Liver (tissue), 10 donors: ENCODE measurements at places on chromosomes 11 and 22.

DNA sequence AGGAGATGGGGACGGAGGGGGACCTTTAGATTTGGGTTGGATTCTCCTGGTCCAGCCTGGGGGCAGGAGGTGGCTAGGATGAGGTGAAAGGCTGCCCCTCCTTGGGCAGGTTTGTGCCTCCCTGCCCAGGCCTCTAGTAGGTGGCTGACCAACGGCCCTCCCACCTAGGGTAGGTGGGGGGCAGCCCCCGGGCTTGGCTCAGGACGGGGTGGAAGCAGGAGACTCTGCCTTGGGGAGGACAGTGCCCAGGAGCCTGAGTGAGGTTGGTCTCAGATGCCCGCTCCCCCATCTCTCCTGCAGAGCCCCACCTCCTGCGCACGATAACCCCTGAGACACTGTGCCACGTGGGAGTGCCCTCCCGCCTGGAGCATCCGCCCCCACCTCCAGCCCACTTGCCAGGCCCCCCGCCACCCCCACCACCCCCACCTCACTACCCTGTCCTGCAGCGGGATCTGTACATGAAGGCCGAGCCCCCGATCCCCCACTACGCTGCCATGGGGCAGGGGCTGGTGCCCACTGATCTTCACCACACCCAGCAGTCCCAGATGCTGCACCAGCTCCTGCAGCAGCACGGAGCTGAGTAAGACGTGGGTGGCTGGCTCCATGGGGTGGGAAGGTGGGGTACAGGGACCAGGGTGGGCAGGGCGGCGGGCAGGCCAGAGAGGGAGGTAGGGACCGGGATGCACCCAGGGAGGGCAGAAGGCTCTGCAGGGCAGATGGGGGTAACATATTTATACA lies 17.7 kb downstream of the MYRF start:
- no peak overlapping the region for H3K4me3 ChIP-seq
- no peaks in the 10 kb centered on the region for H3K36me3 ChIP-seq
- H3K27ac ChIP-seq: no peak overlapping the region
- peaks cover 16% of the 10 kb centered on the region for H3K4me1 ChIP-seq
- H3K27me3 ChIP-seq: no peaks in the 10 kb centered on the region

GRCh38 chr11:68044145-68044813 lies 5.5 kb downstream of the TCIRG1 start:
- no peak for DNase-seq
- peaks cover 4% of the 10 kb centered on the region for H3K4me1 ChIP-seq
- H3K27ac ChIP-seq: no peak overlapping the region

GRCh38 chr22:44496844-44497217 lies 1.2 kb downstream of the RTL6 start:
- H3K4me1 ChIP-seq: no peaks in the 10 kb centered on the region
- H3K36me3 ChIP-seq: no peaks in the 10 kb centered on the region

DNA sequence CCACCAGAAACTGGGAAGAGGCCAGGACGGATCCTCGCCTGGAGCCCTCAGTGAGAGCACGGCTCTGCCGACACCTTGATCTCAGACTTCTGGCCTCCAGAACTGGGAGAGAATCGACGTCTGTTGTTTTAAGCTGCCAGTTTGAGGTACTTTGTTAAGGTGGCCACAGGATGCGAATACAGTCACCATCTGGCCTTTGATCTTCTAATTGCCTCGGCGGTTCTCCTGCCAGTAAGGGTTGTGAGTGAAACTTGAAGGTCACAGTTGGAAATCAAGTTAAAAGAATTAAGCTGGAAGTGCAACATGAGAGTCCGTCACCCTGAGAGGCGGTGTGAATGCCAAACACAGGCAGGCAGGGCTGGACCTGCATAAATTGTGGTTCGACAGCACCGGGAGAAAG lies 27.9 kb downstream of the PARVB start:
- no peak for DNase-seq
- peak overlapping the region; percentile 25 for H3K27ac ChIP-seq
- H3K4me3 ChIP-seq: no peak overlapping the region
- H3K4me1 ChIP-seq: no peaks in the 10 kb centered on the region
- no peaks in the 10 kb centered on the region for H3K27me3 ChIP-seq

GRCh38 chr22:49761836-49762235 lies 65.8 kb downstream of the BRD1 start:
- H3K4me1 ChIP-seq: no peaks in the 10 kb centered on the region
- H3K36me3 ChIP-seq: no peaks in the 10 kb centered on the region
- DNase-seq: no peak
- H3K27me3 ChIP-seq: no peaks in the 10 kb centered on the region
- H3K27ac ChIP-seq: no peak overlapping the region

DNA sequence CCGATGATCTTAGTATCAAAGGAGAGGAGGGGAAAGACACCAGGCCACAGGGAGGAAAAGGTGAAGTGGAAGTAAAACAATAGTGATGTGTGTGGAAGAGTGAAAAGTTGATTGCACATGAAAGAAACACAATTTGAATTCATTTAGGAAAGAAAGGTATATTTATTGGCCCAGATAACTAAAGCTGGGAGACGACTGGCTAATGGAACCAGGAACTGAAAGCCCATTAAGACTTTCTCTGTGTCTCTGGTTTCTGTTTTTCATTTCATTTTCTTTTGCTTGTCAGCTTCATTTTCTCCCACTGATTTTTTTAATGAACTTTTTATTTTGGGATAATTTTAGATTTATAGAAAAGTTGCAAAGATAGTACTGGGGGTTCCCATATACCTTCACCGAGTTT lies 5.1 kb upstream of the DCHS1 start:
- H3K4me3 ChIP-seq: no peak overlapping the region
- no peaks in the 10 kb centered on the region for H3K36me3 ChIP-seq
- H3K4me1 ChIP-seq: no peaks in the 10 kb centered on the region
- no peaks in the 10 kb centered on the region for H3K27me3 ChIP-seq
- no peak overlapping the region for H3K27ac ChIP-seq
- DNase-seq: no peak

DNA sequence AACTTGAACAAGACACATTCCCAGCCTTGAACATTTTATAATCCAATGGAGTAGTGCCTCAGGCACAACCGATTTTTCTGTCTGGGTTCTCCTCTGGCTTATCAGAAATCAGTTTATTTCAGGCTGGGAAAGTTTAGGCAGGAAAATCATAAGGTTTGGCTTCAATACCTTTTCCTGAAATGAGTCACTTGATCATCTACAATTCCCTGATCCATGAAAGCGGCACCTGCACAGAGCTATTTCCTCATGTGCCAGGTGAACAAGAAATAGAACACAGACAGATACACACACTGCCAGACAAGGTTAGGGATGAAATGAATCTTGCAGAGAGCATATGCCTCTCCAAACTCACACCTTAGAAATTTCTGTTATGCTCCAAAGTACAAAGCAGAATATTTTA lies 106.7 kb upstream of the OR9G4 start:
- no peak overlapping the region for H3K4me3 ChIP-seq
- no peak overlapping the region for H3K27ac ChIP-seq
- no peaks in the 10 kb centered on the region for H3K36me3 ChIP-seq
- no peaks in the 10 kb centered on the region for H3K27me3 ChIP-seq

- DNase-seq: no peak
- H3K4me3 ChIP-seq: no peak overlapping the region
- H3K27ac ChIP-seq: no peak overlapping the region
- H3K27me3 ChIP-seq: no peaks in the 10 kb centered on the region
These were observed 791.1 kb downstream of the NTM start for GRCh38 chr11:132161403-132162078.

DNA sequence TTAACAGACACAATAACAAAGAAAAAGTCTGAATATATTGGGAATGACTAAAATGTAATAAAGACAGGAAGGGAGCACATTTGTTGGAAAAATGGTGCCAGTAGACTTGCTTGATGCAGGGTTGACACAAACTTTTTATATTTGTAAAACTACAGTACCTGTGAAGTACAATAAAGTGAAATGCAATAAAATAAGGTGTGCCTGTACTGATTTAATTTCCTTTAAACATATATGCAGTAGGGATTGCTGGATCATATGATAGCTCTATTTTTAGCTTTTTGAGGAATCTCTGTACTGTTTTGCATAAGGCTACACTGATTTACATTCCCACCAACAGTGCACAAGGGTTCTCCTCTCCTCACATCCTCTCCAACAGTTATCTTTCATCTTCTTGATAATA lies 12.3 kb upstream of the GLYATL2 start:
- H3K4me1 ChIP-seq: no peaks in the 10 kb centered on the region
- H3K27me3 ChIP-seq: no peaks in the 10 kb centered on the region
- H3K4me3 ChIP-seq: no peak overlapping the region

DNA sequence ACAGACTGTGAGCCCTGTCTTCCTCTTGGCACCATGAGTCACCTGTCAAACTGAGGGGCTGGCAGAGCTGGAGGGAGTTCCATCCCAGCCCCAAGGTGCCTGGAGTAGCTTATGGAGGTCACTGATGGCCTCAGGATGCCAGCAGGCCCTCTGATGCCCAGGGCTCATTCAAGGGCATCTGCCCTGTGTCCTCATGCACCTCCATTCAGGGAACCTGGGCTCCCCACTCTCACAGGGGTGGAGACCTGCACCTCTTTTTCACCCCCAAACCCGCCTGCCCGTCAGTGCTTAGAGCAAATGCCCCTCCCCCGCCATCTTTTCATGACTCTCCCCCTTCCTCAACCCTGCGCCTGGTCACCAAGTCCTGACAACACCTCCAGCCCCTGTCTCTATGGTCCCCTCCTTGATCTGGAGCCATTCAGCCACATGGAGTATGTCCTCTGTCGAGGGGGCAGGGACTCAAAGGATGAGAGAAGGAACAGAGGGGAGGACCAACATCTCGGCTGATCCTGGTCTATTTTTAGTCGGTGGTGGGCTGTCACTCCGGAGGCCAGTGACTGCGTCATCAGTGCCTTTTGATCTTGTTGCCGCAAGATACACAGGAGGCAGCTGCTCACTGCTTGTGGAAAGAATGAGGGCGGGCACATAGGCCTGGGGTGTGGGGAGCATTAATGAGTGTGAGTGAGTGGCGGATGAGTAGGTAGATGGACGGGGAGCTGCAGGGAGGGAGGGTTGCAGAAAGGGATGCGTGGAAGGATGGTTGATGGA lies 72.2 kb downstream of the CDKN1C start:
- no peaks in the 10 kb centered on the region for H3K36me3 ChIP-seq
- no peak for DNase-seq
- H3K27ac ChIP-seq: no peak overlapping the region
- no peaks in the 10 kb centered on the region for H3K4me1 ChIP-seq
- no peaks in the 10 kb centered on the region for H3K27me3 ChIP-seq
- H3K4me3 ChIP-seq: no peak overlapping the region

GRCh38 chr11:109390752-109391151 lies 31.2 kb upstream of the C11orf87 start:
- H3K4me3 ChIP-seq: no peak overlapping the region
- no peaks in the 10 kb centered on the region for H3K27me3 ChIP-seq
- H3K36me3 ChIP-seq: no peaks in the 10 kb centered on the region
- H3K4me1 ChIP-seq: no peaks in the 10 kb centered on the region
- H3K27ac ChIP-seq: no peak overlapping the region

- H3K27ac ChIP-seq: no peak overlapping the region
- H3K4me3 ChIP-seq: no peak overlapping the region
- H3K27me3 ChIP-seq: no peaks in the 10 kb centered on the region
- H3K4me1 ChIP-seq: no peaks in the 10 kb centered on the region
- no peak for DNase-seq
- H3K36me3 ChIP-seq: no peaks in the 10 kb centered on the region
These were observed 174.2 kb downstream of the ETS1 start for GRCh38 chr11:128412847-128413791.

- no peaks in the 10 kb centered on the region for H3K4me1 ChIP-seq
- no peak for DNase-seq
- H3K27me3 ChIP-seq: no peaks in the 10 kb centered on the region
These were observed 108.2 kb upstream of the CCDC90B start for GRCh38 chr11:83394331-83394730.

DNA sequence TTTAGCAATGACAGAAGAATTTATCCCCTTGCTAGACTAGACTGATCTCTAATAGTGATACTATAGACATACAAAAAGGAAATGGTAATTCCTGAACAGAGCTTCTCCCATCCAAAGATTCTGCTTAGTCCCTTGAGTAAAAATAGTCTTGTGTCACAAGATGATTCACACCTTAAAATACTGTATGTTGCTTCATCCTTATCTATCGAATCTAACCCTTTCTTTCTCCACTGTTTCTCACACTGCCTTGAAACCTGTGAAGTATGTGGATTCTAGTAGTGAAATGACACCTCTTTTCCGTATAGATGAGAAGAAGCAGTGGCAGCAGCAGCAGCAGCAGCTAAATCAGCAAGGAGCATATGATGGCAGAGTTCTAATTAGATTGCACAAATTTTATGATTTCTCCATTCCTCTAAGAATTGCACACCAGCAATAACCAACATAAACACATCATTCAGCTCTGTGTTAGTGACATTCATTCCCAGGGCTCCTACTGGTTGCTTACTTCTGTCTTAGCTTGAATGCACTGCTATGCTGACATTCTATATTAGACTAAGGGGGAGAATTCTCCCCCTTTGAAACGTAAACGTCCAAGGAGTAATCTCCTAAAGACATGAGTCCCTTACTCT lies 14.6 kb downstream of the KCNA4 start:
- H3K27me3 ChIP-seq: no peaks in the 10 kb centered on the region
- no peaks in the 10 kb centered on the region for H3K36me3 ChIP-seq
- H3K27ac ChIP-seq: no peak overlapping the region
- no peak overlapping the region for H3K4me3 ChIP-seq

GRCh38 chr11:30431127-30431814 lies 108.4 kb downstream of the ARL14EP start:
- H3K4me1 ChIP-seq: no peaks in the 10 kb centered on the region
- H3K36me3 ChIP-seq: no peaks in the 10 kb centered on the region
- no peaks in the 10 kb centered on the region for H3K27me3 ChIP-seq
- DNase-seq: no peak
- no peak overlapping the region for H3K4me3 ChIP-seq

GRCh38 chr11:132298357-132298756 lies 927.9 kb downstream of the NTM start:
- DNase-seq: no peak
- no peaks in the 10 kb centered on the region for H3K27me3 ChIP-seq
- H3K4me1 ChIP-seq: no peaks in the 10 kb centered on the region
- H3K36me3 ChIP-seq: no peaks in the 10 kb centered on the region

GRCh38 chr22:28252539-28252938 lies 333.5 kb upstream of the PITPNB start:
- no peaks in the 10 kb centered on the region for H3K27me3 ChIP-seq
- H3K36me3 ChIP-seq: no peaks in the 10 kb centered on the region
- no peak overlapping the region for H3K4me3 ChIP-seq
- H3K27ac ChIP-seq: no peak overlapping the region

- H3K4me3 ChIP-seq: no peak overlapping the region
- no peaks in the 10 kb centered on the region for H3K36me3 ChIP-seq
- no peak for DNase-seq
- no peak overlapping the region for H3K27ac ChIP-seq
- H3K27me3 ChIP-seq: no peaks in the 10 kb centered on the region
These were observed 42.2 kb downstream of the AHNAK start for GRCh38 chr11:62504158-62504973.

DNA sequence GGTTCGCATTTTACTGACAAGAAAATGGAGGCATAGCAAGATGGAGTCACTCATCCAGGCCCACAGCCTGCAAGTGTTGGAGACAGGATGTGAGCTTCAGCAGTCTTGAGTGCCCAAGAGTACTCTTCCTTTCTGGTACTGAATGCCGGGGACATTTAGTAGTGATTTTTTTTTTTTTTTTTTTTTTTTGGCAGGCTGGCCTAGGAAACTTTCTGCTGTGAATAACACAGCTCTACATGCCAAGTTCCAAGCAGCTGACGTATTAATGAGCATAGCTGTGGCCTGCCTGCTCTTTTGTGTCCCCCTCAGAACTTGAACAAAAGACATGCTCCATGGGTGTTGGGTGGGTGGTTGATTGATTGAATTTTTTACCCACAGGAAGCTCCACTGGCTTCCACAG lies 195.5 kb upstream of the CADM1 start:
- no peak overlapping the region for H3K27ac ChIP-seq
- H3K36me3 ChIP-seq: no peaks in the 10 kb centered on the region
- H3K27me3 ChIP-seq: no peaks in the 10 kb centered on the region
- DNase-seq: no peak
- no peaks in the 10 kb centered on the region for H3K4me1 ChIP-seq
